Stimulated activated CD8-positive, alpha-beta memory T cell treated with anti-CD3 and anti-CD28 coated beads, Interleukin-12 subunit alpha, Interleukin-12 subunit beta, amount 100 ng/mL, for 1 hour (primary cell): ENCODE measurements at places on chromosomes 5 and 9.

GRCh38 chr5:41143131-41143901 is 70.0 kb downstream of the C6 start:
- DNase-seq: no peak

GRCh38 chr9:135065804-135066203 is 21.7 kb upstream of the OLFM1 start:
- DNase-seq: no peak

DNA sequence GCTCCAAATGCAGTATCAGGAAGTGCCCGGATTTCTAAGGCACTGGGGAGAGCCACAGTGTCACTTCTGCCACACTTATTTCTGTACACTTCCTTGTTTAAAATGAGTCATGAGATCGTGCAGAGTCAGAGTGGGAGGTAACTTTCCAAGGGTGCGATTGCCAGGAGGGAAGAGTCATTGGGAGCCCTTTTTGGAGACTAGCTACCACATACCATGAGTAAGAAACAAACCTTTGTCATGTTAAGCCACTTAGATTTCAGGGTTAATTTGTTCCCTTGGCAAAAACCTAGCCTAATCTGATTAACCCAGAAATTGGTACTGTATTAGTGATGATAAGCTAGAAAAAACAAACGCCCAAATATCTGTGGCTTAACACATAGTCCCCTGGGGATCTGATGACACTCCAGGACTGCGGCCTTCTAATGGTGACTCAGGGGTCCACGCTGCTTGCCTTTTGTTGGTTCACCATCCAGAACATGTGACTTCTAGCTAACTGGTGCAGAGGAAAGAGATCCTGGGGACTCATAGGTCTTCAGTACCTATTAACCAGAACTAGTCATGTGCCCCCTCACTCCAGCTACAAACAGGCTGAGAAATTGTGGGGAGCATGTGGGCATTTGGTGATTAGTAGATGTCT is 48.6 kb upstream of the TLE1 start:
- no peak for DNase-seq

- DNase-seq: no peak
Measured at GRCh38 chr9:91500509-91501014, 76.9 kb upstream of the NFIL3 start.

GRCh38 chr5:59256331-59256730 is 637.2 kb downstream of the PDE4D start:
- no peak for DNase-seq

- DNase-seq: no peak
Measured at GRCh38 chr5:29039994-29040393, 2001.6 kb upstream of the CDH9 start.

DNA sequence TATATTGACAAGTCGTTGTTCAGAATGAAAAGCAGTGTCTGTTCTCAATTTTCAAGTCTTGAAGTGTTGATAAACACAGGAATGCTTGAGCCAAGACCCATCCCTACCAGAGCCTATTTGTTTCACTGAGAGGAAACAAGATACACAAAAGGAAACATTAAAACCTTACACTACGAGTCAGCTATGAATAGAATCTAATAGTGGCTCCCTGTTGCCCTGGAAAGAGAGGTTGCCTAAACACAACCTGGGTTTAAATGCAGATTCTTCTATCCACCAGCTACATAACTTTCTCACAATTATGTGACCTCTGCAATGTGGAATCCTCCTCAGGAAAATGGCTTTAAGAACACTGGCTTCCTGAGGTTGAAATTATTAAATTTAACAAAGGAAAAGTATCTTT is 29.1 kb upstream of the BNC2 start:
- DNase-seq: no peak

DNA sequence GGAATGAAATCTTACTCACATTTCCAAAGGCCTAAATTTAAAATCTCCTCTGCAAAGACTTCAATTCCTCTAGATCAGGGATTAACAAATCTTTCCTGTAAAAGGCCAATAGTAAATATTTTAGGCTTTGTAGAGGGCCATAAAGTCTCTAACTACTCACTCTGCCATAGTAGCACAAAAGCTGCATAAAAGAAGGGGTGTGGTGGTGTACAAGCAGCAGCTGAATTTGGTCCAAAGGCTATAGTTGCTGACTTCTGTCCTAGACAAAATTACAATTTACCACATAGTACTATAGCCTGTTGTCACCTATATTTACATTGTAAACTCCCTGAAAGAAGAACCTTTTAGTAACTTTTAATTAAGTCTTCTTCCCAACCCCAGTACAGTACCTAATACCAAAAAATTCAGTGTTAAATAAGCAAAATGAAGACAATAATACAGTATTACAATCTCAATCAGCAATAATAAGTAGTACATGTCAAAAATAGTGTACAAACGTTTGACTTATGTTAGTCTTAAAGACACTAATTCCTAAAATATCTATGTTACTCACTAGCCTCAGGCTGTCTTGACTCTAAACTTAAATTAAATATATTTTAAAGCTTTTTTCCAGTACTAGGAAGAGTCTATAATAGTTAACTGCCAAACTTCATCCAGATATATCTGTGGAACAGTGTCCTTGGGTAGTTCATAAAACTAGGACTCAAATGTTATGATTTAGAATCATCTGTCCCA is 6.9 kb downstream of the CETN3 start:
- DNase-seq: no peak

GRCh38 chr9:122348288-122348777 is 22.5 kb upstream of the PTGS1 start:
- DNase-seq: no peak

- no peak for DNase-seq
Measured at GRCh38 chr5:107401470-107402122, 269.1 kb downstream of the EFNA5 start.
